ENCODE measurements at places on chromosomes 12 and 14. TPM values are rescaled to one million over a fixed set of nuclear protein-coding genes. Genes with fewer than 3 reads are reported as not detected.

Gene PRH2
- polyA plus RNA-seq, result not detected

Gene NEUROD4
- not detected for polyA plus RNA-seq

Gene KCNH3
- 1.8 TPM for polyA plus RNA-seq

Gene ATN1
- 127 TPM for polyA plus RNA-seq

Gene AQP2
- not detected for polyA plus RNA-seq

Gene PAWR
- 7.9 TPM for polyA plus RNA-seq

Gene COQ10A
- polyA plus RNA-seq, result 11.6 TPM

Gene ASPG
- 0.67 TPM for polyA plus RNA-seq

Gene KRT71
- polyA plus RNA-seq, result not detected

Gene ACSS3
- polyA plus RNA-seq, result 27.9 TPM

Gene ERO1A
- 9.3 TPM for polyA plus RNA-seq

Gene CLEC14A
- polyA plus RNA-seq, result 27.4 TPM

Gene JAG2
- 8.8 TPM for polyA plus RNA-seq

Gene KRT74
- not detected for polyA plus RNA-seq

Gene GPR68
- 0.22 TPM for polyA plus RNA-seq

Gene TSHR
- 0.25 TPM for polyA plus RNA-seq

Gene SLC10A1
- polyA plus RNA-seq, result not detected

Gene PPP1R12A
- polyA plus RNA-seq, result 18.2 TPM

Gene LBHD2
- polyA plus RNA-seq, result 1.2 TPM

Gene KLRD1
- polyA plus RNA-seq, result 0.42 TPM

Gene DPY19L2
- polyA plus RNA-seq, result 1.4 TPM

Gene WASHC3
- 64.1 TPM for polyA plus RNA-seq

Gene TRIAP1
- polyA plus RNA-seq, result 34.4 TPM

Gene HELB
- polyA plus RNA-seq, result 1.0 TPM

Gene SMAGP
- polyA plus RNA-seq, result 12.9 TPM

Gene PROX2
- polyA plus RNA-seq, result not detected

Gene DEPDC4
- 1.4 TPM for polyA plus RNA-seq

Gene MYBPC1
- not detected for polyA plus RNA-seq

Gene GALNT16
- polyA plus RNA-seq, result 4.7 TPM

Gene OR4E2
- not detected for polyA plus RNA-seq

Gene EEA1
- 1.9 TPM for polyA plus RNA-seq

Gene GPR162
- polyA plus RNA-seq, result 2.0 TPM

Gene LMNTD1
- 0.28 TPM for polyA plus RNA-seq

Gene SIX4
- polyA plus RNA-seq, result 0.61 TPM

Gene KRT8
- polyA plus RNA-seq, result 46.2 TPM

Gene TRHDE
- 4.2 TPM for polyA plus RNA-seq

Gene TBK1
- 4.1 TPM for polyA plus RNA-seq

Gene SYT1
- 0.10 TPM for polyA plus RNA-seq

Gene GLI1
- polyA plus RNA-seq, result 0.11 TPM

Gene AKAP5
- polyA plus RNA-seq, result 0.06 TPM

Gene KRT75
- polyA plus RNA-seq, result not detected

All from adipose tissue (tissue), 3 donors.